ENCODE measurements at places on chromosomes 6 and 20.

- no peak for DNase-seq
These were observed 26.5 kb downstream of the ULBP1 start for GRCh38 chr6:149990212-149990660.

GRCh38 chr6:13327691-13328075, 654 bp downstream of the TBC1D7 start:
- no peak for DNase-seq

GRCh38 chr6:122788663-122789181, 336 bp upstream of the SMPDL3A start:
- DNase-seq: peak; percentile 92

GRCh38 chr6:32081168-32081990, 27.8 kb downstream of the TNXB start:
- DNase-seq: peak; percentile 88

DNA sequence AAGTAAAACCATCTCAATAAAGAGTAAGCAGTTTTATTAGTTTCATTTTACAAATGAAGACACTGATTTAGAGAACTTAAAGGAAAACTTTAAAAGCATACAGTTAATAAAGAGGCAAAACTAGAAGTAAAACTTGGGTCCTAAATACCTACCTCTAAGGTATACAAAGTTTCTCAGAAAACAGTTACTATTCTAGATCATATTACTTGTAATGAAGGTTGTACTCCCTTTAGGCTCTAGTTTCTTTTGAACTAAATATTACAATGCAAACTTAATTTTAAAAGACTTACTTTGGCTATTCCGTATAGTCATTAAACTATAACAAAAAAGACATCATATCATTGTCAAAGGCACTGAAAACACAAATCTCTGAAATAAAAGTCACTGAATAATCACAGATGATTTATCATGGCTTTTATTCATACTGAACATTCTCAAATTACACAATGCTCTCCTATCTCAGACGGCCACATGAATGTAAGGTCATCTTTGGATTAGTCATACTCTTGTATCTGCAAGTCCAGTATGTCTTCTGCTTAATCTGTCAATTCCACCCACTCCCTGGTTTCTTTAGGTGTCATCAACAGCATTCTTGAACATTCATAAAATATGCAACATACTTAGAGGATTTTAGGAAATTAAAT, 361.6 kb upstream of the RUNX2 start:
- DNase-seq: peak; percentile 82

GRCh38 chr20:48333707-48334106, 494.1 kb downstream of the PREX1 start:
- no peak for DNase-seq

GRCh38 chr6:132147530-132148011, 196.4 kb upstream of the CCN2 start:
- DNase-seq: peak; percentile 99

GRCh38 chr6:127117979-127118297, 533 bp upstream of the RSPO3 start:
- no peak for DNase-seq

DNA sequence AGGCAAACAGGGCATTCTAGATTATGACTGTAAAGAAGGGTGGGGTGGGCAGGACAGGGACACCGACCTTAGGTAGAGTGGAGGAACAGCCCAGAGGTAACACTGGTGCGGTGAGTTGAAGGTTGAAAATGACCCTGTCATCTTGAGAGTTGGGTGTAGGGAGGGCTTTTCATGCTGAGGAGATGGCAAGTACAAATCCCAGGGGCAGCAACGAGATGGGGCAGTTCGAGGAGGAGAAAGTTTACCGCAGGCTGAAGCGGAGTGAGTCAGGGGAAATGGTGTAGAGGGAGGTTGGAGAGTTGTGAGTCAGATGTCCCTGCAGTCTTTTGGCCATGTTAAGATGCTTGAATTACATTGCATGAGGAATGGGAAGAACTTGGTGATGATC, 101.1 kb downstream of the HIVEP1 start:
- peak; percentile 89 for DNase-seq

DNA sequence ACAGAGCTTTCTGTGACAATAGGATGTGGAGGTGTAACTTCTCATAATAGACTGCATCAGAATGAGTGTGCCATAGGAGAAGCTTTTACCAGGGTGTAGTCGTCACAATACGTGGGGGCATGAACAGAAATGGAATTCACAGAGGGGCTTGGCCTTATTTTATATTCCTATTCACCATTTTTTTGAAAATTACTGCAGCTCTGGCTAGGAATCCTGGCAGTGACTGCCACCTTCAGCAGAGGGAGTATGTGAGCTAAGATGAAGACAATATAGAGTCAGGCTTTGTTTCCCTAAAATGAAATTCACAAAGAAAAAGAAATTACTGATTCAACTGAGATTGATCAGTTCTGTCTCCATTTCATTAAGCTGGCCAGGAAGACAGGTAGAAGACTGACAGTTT, 13.9 kb downstream of the TOMM6 start:
- peak; percentile 28 for DNase-seq

GRCh38 chr6:8494730-8495129, 59.4 kb upstream of the SLC35B3 start:
- no peak for DNase-seq

DNA sequence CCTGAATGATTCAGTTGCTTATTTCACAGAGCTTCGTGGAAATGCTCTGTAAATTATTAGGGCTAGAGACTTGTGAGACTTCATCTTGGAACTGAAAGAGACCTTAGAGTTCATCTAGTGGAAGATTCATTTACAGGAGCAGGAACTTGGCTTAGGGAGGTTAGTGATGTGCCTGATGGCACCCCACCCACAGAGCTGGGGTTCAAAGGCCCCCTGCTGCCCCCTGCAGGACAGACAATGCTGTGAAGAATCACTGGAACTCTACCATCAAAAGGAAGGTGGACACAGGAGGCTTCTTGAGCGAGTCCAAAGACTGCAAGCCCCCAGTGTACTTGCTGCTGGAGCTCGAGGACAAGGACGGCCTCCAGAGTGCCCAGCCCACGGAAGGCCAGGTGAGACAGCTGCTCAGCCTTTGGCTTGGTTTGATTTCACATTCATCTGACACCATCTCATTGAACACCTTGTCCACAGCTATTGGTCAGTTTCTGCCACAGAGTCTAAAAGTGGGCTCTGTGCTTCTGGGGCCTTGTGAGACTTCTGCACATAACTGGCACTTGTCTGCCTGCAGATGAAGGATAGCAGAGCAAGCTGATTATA, 25.1 kb downstream of the MYBL2 start:
- peak; percentile 46 for DNase-seq

DNA sequence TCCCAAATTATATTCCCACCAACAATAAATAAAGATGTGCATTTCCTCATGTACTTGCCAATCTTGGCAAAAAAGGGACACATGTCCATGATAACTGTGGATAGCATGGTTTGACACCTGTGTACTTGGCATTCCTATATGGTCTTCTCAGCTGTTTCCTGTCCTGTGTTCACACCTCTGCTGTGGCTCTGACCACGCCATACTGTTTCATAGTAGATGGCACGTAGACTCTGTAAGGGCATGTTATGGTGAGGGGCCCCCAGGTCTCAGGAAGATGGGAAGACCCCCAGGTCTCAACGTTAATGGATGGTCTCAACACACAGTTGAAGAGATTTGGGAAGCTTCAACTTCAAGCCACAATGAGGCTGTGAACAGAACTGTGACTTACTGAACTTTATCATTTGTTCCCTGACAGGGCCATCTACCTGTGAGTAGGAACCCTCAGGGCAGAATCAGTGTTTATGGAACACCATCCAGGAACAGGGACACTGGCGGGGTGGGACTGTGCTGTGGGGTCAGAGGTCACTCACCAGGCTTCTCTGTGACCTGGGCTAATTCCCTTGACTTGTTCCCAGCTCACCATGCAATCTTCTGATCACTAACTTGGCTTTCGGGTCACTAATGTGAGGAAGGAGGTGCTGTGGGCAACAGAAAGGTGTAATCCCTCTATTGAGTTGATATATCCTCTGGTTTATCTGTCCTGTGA, 11.8 kb downstream of the ZBTB24 start:
- no peak for DNase-seq

DNA sequence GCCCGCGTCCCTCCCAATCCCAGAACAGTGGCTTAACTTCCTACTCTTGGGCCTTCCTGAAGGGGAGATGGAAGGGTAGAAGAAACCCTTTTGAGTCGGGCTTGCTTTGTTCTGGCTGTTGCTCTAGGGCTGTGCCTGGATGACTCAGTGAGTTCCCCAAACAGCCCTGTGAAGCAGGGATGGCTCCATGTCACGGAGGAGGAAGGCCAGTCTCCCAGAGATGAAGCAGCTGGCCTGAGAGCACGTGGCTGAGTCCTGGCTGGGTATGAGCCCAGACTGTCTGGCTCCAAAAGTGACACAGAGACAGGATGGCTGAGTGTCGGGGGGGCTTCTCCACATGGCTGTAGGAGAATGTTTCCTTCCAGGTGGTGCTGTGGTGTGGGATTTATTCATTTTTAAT, 4.6 kb downstream of the SYTL3 start:
- DNase-seq: peak; percentile 89

- DNase-seq: no peak
These were observed 60.6 kb upstream of the MRPS10 start for GRCh38 chr6:42278131-42278853.

DNA sequence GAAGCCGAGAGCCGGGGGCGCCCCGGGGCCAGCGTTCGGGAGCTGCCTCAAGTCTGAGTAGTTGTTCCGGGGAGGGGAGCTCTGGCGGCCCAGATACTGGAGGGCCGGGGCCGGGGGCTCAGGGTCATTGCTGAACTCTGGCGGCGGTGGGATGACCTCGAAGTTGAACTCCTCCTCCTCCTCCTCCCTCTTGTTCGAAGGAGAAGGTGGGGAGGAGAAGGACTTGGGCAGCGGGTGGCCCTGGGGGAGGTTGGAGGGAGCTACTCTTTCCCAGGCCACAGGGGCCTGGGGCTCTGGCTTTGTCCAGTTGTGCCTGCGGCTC, 37.7 kb downstream of the C6orf132 start:
- no peak for DNase-seq

GRCh38 chr6:148358196-148358785, 15.7 kb downstream of the SASH1 start:
- peak; percentile 90 for DNase-seq

GRCh38 chr6:26223650-26224546, 136.7 kb downstream of the HFE start:
- peak; percentile 84 for DNase-seq

DNA sequence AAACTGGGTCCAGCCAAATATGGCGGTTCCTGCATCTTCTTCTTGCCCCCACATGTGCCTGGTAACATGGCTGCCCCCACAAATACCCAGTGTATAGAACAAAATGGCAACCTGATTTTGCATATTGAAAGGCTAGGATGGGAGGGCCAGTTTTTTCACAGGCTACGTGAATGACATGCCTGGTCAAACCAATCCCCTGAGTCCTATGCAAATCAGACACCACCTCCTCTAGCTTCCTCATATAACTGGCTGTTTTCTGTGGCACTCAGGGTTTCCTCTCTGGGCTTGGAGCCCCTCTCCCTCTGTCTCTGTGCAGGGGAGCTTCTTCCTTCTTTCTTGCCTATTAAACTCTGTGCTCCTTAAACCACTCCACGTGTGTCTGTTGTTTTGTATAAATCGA, 372.1 kb downstream of the KIF16B start:
- no peak for DNase-seq

DNA sequence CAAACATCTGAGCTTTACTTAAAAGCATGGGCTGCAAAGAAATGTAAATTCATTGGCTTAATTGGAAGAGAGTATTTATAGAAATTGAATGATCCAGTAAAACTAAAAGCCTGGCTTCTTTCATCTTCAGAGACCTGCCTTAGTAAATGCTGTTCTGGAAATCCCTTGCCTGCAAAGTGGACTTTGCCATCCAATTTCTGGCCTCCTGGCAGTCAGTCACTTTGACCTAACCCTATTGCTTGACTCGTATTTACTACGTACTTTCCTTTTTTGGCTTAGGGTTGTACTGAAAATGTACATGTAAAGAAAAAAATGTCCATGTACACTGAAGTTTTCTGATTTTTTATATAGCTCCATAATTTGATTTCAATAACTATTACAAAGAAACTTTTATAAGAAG, 47.1 kb downstream of the E2F3 start:
- no peak for DNase-seq

GRCh38 chr6:156686301-156686994, 90.7 kb upstream of the ARID1B start:
- peak; percentile 53 for DNase-seq

GRCh38 chr6:144797881-144798589, 512.9 kb downstream of the UTRN start:
- peak; percentile 63 for DNase-seq

DNA sequence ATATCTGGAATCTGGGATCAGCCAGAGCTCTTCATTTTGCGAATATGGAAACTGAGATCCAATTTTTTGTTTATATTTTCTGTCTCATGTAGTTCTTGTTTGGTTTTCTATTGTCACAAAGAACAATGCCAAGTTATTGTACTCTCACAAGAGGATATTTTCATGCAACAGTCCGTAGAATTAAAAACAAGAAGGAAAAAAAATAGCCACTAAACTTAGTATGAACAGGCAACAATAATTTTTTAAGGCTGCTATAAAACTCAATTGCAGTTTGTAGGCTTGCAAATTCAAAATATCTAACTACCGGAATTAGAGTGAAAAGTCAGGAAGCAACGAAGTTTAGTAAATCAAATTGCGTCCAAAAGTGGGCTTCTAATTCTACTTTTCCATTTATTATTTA, 1.2 kb downstream of the POPDC3 start:
- no peak for DNase-seq

GRCh38 chr6:35906499-35906846, 14.4 kb downstream of the SRPK1 start:
- no peak for DNase-seq

- DNase-seq: peak; percentile 63
These were observed 72.6 kb upstream of the DUSP22 start for GRCh38 chr6:219641-220198.

- no peak for DNase-seq
These were observed 407.5 kb upstream of the PLCB4 start for GRCh38 chr20:8661229-8661952.

GRCh38 chr6:99522531-99522930, 7.3 kb upstream of the USP45 start:
- peak; percentile 79 for DNase-seq

DNA sequence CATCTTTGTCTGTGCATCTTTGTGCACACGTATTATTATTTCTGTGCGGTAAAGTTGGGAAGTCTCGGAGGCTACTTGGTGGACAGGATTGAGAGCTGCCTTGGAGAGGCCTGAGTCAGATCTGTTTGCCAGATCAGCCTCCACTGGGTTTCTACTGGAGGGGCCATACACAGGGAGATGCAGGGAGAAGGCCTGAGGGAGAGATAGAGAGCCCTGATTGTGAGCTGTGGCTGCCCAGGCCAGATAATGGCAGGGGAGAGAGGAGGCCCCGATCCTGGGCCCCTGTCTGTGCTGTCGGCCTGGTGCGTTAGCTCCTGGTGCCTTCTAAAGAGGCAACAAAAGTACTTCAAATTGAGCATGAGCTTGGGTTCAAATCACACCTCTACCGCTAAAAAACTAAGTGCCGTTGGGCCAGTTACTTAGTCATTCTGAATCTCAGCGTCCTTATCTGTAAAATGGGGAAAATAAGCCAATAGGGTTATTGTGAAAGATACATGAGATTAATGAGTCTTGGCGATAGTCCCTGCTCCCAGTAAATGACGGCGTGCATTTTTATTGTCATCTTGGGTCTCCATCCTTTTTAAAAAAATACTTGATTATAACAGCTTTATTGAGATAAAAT, 27.6 kb upstream of the ADA start:
- no peak for DNase-seq

GRCh38 chr6:126312013-126312665, 27.8 kb upstream of the CENPW start:
- DNase-seq: peak; percentile 20

GRCh38 chr6:26426691-26427450, 13.4 kb upstream of the BTN3A3 start:
- DNase-seq: no peak
